ENCODE measurements at places on chromosomes 1 and 21.

GRCh38 chr1:117970252-117970651, 40.7 kb downstream of the WDR3 start:
- no peak for DNase-seq

GRCh38 chr1:7000720-7001119, 215.5 kb downstream of the CAMTA1 start:
- no peak for DNase-seq

DNA sequence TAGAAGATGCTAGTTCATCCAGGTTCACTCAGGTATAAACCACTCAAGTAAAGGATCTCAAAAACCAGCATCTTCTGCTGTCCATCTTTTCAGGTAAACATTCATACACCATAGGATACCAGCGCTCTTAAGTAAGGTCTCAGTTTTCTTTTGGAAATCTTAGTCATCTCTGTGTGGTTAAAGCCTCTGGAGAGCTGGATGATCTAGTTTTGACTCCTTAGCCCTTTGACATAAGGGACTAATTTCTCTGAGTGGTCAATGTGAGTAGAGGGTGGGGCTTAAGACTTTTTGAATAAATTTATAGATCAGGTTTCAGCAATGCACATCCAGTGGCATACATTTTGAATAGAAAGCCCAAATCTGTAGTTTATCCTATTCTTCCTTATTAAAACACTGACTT, 92.3 kb downstream of the CTH start:
- DNase-seq = no peak

DNA sequence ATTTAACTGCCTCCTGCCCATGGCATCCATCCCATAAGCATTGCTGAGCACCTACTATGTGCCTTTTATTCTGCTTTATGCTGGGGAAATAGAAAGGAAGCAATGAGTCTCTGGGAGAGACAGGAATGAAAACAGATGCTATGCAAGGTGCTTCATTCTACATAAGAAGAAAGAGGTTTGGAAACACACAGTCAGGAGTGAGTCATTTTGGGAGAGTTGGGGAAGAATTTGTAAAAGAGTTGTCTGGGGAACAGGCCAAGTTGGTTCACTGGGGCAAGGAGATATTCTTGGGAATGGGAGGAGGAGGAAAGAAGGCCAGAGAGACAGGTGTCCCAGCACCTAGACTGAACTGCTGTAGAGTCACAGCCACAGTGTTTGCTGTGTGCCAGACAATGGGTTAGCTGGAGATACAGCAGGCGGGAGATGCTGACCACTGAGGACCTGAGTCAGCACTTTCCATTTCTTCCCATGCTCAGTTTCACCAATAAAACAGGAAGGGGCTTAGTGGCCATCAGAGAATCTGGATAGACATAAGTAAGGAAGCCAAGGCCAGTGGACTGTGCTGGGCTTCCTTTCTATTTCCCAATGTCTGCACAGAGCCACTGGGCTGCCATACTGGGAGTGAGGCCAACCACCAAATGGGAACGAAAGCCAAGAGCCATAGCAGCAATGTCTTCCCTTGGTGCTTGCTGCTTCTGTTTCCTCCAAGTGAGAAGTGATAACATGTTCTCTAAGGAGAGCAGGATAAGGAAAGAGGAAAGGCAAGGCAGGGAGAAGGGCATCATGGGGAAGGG, 187.7 kb upstream of the USP24 start:
- DNase-seq = no peak

DNA sequence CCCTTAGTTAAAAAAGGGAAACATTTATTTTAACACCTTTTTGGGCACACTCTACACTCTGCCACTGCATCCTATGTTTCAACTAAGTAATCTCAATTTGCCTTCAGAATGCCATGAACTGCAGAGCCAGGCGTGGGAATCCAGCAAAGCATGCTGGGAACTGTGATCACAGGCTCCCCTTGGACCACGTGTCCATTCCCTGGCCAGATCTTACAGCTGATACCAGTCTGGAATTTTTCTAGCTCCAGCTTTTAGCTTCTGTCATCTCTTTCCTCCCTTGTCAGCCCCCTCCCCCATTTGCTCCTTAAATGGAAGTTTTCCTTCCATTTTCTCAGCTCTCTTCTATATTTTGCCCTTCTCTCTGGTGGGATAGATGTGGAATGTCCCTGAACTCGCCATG, 29.4 kb downstream of the RCSD1 start:
- no peak for DNase-seq

- DNase-seq = no peak
Observed at GRCh38 chr1:213793482-213794067, 194.2 kb upstream of the PROX1 start.

GRCh38 chr1:225942574-225942973, 1.6 kb upstream of the LEFTY2 start:
- no peak for DNase-seq
